ENCODE measurements at places on chromosomes 3 and 15. TPM values are rescaled to one million over a fixed set of nuclear protein-coding genes. Genes with fewer than 3 reads are reported as not detected.

DNA sequence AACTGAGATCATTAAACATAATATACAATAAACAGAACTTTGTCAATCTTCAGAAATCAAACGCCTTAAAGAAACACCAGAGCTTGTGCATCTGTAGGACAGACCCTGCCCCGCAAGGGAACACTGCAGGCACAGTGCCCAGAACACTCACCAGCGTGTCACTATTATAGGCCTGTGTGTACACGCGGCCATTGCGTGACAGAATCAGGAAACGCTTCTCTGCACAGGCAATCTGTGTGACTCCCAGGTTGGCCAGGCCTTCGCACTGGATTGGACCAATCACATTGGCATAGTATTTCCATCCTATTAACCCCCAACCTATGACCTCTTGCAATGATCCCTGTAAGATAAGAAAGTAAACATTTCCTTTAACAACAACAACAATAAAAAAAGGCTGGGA, 52.9 kb downstream of the HERC2 start:
- no peak for DNase-seq

GRCh38 chr15:42721016-42721415, 15.9 kb downstream of the CDAN1 start:
- no peak for DNase-seq

DNA sequence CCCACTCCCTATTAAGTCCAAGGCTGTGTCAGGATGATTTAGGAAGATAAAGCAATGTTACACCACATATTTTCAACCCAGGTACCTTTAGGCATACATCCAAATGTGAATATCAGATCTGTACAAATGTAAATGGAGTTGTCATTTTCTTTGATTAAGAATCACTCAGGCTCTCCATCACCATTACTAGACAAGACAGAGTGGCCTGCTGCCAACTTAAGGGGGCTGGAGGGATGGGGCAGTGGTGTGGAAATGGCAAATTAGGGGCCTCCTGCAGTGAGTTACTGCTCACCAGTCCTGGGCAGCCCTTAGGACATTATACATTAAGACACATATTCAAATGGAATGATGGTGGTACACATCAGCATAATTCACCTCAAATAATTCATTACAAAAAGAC, 211.0 kb downstream of the TNIK start:
- no peak for DNase-seq

DNA sequence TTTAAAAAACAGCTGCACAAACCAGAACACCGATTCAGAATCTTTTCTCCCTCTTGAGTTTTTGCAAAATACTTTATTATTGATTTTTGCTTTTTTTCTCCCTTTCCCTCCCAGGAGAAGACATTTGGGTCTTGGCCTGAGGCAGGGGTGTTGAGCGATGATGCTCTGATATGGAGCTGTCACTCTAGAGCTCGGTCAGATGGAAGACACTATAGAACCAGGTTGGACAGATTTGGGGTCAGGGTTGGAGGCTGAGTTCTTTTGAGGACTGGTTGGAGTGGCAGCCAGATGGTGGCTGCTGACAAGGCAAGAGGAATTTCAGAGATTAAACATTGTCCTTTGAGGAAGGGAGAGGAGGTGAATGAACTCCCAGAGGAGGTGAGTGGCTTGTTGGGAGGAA, 16.9 kb downstream of the CDAN1 start:
- DNase-seq = no peak

GRCh38 chr3:101676216-101676764, 642 bp downstream of the ZBTB11 start:
- DNase-seq = peak; percentile 93

DNA sequence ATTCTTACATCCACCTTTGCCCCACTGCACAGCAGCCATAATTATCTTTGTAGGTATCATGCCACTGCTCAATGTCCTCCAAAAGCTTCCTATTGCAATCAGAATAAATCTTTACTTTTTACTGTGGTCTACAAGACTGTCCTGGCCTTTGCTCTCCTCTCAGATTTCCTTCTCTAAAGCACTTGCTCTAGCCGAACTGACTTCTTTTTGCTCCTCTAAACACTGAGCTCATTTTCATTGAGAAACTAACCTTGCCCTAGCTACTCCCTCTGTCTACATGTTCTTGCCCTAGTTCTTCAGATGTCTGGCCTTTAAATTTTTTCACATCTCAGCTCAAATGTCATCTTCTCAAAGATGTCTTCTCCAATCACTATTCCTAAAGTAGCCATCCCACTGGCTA, 342.8 kb downstream of the TBC1D5 start:
- no peak for DNase-seq

DNA sequence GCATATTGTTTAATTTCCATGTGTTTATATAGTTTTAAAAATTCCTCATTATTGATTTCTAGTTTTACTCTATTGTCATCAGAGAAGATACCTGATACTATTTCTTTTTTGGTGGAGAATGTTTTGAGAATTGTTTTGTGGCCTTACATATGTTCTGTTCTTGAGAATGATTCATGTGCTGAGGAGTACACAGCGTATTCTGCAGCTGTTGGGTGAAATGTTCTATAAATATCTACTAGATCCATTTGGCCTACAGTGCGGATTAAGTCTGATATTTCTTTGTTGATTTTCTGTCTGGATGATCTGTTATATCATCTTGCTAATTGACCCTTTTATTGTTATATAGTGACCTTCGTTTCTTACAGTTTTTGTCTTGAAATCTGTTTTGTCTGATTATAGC, 109.7 kb downstream of the UBE2E2 start:
- no peak for DNase-seq

TRH gene
- not detected for total RNA-seq

CIDEC gene
- total RNA-seq = not detected

TNFAIP8L3 gene
- 1.1 TPM for total RNA-seq

ZNF660 gene
- total RNA-seq = 5.5 TPM

EPB42 gene
- total RNA-seq = not detected

SUSD5 gene
- 2.9 TPM for total RNA-seq

FAM43A gene
- 6.0 TPM for total RNA-seq
